CD4-positive, alpha-beta T cell treated with Interleukin-17A for 4 hours (primary cell): ENCODE measurements at places on chromosomes 2 and 18.

DNA sequence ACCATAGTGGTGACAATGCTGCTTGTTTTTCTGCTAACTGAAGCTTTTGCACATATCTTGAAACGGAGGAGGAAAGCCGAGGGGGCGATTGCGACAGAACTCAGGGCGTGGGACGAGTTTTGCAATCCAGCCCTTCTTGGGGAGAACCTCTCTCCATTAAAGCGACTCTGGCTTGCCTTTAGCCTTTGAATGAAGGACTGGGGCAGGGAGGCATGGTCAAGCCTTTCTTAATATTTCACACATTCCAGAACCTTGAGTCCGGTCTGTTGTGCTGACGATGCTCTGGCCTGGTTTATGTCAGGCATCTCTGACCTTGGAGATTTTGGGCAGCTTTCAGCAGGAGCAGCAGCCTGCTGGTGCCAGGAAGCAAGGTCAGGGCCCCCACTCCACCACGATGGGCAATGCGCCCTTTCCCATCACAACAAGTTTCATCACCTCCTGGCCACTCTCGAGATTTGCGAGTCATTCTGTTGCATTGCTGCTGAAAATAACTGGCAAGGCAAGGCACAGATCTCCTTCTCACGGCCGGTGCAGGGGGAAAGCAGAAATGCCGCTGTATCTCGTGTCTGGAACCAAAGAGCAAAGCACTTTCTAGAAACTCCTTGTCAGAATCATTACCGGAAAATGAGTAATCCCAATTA lies 10.8 kb downstream of the EMILIN2 start:
- DNase-seq: no peak

DNA sequence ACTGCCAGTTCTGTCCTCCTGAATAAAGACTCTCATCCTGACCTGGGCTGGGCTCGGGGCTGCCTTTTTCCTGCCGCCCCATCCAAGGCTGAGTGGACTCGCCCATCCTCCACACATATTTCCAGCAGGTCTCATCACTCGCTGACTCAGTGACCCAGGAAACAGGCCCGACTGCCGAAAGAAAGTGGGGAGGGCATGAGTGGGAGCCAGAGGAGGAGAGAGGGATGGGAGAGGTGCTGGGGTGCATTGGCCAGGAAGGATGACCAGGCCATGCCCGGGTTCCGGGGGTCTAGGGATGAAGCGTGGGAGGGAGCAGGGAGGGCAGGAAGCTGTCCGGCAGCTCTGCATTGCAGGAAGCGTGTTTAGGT lies 66.7 kb downstream of the TWIST2 start:
- DNase-seq: no peak

DNA sequence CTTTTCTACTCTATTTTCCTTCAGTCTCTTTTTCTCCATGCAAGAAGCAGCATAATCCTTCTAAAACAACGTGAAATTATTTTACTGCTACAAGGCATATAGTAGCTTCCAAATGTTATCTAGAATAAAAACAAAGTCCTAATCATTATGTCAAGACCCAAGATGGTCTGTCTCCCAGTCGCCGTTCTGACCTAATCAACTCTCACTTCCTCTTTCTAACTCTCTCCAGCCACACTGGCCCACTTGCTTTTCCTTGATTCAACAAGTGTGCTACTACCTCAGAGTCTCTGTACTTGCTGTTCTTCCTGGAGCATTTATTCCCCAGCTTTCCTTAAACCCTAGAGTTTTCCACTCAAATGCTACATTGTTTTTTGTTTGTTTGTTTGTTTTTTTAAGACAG lies 1491.2 kb downstream of the LRP1B start:
- DNase-seq: no peak

DNA sequence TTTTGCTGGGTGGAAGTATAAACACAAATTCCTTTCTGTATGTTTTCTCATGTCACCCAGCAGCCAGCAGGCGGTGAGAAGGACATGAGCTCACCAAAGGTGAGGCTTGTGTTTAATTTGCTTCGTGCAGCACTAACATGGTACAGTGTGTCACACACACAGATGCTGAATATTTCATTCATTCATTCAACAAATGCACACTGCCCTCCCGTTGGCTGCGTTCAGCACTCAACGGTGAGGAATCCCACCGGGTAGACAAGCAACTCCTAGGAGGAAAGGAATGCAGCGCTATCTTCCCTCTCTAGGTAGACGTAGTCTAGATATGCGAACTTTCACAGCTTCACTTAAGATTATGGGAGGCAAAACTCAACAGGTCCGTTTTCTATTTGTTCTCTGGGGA lies 85.1 kb downstream of the LONRF2 start:
- DNase-seq: no peak

DNA sequence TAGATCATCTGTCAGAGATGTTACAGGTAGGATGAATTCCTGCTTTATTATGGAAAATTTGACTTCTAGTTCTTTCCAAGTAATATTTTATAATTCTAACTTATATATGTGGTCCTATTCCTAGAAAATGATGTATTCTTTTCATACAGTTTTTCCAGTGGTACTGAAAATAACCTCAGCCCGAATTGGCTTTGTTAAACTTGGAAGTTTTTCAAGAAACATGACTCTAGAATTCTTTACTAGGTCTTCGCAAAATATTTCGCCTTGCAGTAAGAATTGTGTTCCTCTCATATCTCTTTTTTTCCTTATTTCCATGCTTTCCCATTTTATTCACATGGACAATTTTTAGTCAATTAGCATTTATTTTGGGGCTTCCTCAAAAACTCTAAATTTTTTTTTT lies 60.5 kb downstream of the BMPR2 start:
- no peak for DNase-seq

DNA sequence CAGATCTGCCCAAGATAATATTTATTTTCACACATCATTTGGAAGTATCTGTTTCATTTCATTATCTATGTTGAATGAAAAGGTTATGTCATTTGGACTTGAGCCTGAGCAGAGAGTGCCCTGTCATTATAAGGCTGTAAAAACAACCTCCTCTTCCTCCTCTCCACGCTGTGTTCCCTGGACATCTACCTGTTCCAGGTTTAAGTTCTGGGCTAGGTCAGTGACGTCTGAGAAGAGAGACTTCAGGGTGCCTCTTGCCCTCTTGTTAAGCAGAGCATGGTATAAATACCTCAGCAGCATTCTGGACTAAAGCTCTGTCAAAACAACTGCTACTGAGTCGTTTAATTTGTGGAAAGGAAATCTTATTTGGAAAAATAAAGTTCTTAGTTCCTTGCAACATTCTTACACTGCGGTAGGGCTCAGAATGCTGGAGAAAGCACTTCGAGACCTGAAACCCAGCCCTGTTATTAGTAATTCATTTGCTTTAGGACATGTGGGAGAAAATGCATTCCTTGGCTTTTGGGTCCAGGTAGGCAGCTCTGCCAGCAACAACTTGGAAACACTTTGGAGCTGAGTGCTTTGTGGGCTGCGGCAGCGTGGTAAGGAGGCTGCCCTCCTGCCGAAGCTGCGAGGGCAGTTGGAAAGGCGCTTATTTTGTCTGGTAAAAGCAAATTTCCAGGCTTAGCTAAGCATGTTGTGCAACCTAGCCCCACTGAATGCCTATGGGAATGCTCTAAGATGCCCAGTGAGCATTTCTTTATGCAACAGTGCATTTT lies 91.8 kb upstream of the NEDD4L start:
- no peak for DNase-seq

DNA sequence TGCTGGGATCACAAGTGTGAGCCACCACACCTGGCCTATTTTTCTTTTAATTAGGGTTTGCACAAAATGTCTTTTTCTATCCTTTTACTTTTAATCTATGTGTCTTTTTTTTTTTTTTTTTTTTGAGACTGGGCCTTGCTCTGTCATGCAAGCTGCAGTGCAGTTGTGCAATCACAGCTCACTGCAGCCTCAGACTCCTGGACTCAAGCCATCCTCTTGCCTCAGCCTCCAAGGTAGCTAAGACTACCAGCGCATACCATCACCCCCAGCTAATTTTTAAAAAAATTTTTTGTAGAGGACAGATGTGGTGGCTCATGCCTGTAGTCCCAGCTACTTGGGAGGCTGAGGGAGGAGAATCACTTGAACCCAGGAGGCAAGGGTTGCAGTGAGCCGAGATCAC lies 27.1 kb downstream of the ADCY3 start:
- no peak for DNase-seq

DNA sequence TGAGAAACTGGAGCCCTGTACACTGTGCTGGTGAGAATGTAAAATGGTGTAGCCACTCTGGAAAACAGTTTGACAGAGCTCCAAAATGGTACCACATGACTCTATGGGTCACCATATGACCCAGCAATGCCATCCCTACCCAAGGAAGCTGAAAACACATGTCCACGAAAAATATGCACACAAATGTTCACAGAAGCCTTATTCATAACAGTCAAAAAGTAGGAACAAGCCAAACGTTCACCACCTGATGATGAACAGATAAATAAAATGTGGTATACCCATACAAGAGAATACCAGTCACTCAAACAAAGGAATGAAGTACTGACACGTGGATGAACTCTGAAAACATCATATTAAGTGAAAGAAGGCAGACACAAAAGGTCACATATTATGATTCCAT lies 4.6 kb downstream of the AFG3L2 start:
- no peak for DNase-seq

DNA sequence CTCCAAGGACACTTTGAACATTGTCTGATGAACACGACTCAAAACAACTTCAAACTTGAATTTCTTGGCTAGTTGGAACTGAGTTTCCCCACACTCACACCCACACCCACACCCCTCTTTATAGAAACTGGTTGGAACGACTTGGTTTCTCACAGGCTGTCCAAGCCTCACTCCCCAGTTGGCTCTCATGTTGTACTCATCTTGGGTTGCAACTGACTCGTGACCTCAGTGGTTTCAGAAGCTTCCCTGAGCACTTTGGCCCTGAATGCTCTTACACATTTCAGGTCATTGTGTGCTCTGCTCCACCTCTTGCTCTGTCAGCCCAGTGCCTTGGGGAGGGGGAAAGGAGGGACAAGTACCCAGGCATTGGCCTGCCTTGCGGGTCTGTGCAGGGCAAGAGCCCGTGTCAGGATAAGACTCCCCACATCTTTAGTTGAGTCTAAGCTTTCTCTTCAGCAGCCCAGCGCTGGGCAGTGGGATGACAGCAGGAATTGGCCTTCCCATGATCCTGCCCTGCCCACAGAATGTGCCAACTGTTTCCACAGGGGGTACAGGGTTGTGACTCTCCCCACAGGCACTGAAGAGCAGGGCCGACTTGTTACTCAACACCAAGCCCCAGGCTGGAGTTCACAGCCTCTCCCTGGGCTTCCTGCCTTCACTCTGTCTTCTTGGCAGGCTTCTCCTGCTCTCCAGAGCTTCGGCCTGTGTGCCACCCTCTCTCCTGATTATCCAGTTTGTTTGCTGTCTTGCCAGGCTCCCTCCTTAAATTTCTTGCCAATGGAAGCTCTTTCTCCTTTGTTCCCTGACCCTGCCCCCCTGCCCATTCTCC lies 104.6 kb downstream of the RTN4 start:
- no peak for DNase-seq

DNA sequence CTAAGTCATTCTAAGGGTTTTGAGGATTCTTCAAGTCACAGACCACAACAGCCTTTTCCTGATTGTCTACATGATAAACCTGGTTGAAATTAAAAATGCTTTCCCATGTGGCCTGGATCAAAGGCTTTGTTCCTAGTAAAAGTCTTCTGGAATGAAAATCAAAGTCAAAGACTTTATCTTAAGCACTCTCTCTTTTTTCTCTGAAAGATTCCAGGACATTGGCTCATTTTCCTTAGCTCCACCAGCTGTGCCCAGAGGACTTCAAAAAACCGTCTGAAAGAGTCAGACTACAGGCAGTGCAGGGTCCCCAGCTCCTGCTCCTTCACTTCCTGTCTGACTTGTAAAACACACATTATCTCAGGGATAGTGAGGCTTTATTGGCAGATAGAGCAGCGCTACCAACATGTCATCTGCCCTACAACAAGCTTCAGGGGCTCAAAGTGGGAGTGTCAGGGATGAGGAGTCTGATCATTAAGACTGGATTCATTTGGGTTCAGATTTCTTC lies 148.2 kb downstream of the ESCO1 start:
- DNase-seq: no peak

DNA sequence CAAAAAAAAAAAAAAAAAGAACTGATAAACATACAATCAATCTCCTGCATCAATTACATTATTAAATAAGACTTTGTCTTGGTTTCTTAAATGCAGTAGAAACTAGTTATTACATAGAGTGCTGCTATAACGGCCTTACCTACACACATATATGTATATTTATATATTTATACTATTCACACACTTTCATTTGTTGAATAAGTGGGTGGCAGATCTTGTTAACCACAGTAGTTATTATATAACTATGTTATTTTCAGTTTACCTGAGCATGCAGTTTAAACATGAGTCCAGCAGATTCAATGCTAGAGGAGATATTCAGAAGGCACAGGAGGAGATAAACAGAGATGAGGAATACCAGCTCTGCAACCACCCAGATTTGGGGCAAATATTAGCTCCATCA lies 81.5 kb upstream of the CD226 start:
- no peak for DNase-seq

DNA sequence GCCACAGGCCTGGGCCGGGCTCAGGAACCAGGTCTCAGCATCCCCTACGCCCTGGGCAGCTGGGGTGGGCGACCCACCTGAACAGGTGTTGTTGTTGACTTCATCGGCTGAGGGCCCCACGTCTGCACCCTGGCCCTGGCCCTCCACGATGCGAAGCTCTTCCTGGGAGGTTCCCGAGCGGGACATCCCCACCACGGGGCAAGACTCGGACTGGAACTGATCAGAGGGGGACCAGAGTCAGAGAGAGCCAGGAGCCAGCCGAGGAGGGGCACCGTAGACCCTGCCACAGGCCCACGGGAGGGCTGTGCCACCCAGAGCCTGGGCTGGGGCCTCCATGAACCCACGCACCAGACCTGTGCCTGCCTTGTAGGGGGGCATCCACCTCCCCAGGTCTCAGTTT lies 54.3 kb downstream of the AQP12A start:
- no peak for DNase-seq

GRCh38 chr2:198615972-198616371 lies 811.6 kb downstream of the PLCL1 start:
- DNase-seq: no peak

- no peak for DNase-seq
These were observed 35.9 kb upstream of the WDSUB1 start for GRCh38 chr2:159322419-159322818.

DNA sequence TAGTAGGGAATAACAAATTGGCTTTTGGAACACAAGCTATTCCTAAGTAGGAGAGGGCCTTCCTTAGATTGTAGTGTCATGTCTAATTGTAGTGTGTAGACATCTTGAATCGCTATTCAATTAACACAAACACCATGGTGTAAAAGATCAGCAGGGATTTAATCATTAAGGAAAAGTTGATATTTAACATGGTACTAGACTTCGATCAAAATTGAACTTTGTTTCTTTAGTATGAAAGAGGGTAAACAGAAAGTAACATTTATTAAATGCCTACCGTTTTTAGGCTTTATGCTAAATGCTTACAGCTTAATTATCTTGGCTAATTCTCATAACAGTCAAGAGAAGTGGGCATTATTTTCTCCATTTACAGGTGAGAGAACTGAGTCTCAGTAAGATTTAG lies 37.5 kb upstream of the FIGN start:
- no peak for DNase-seq
